ENCODE measurements at places on chromosomes 11 and 22.

GRCh38 chr22:41933411-41934177 is 7.0 kb upstream of the TNFRSF13C start:
- no peak for DNase-seq

DNA sequence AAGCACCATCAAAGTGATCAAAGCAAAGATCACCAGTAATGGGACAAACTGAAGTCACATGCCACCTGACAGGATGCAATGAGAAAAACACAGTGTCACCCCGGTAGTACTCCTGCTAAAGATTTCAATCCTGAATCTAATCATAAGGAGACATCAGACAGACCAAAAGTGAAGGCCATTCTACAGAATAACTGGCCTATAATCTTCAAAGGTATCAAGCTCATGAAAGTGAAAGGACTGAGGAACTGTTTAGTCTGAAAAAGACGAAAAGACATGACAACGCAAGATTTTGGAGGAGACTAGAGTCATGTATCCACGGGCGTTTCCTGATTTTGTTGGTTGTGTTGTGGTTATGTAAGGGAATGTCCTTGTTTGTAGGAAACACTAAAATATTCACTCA is 42.4 kb upstream of the TSKU start:
- DNase-seq, result no peak

DNA sequence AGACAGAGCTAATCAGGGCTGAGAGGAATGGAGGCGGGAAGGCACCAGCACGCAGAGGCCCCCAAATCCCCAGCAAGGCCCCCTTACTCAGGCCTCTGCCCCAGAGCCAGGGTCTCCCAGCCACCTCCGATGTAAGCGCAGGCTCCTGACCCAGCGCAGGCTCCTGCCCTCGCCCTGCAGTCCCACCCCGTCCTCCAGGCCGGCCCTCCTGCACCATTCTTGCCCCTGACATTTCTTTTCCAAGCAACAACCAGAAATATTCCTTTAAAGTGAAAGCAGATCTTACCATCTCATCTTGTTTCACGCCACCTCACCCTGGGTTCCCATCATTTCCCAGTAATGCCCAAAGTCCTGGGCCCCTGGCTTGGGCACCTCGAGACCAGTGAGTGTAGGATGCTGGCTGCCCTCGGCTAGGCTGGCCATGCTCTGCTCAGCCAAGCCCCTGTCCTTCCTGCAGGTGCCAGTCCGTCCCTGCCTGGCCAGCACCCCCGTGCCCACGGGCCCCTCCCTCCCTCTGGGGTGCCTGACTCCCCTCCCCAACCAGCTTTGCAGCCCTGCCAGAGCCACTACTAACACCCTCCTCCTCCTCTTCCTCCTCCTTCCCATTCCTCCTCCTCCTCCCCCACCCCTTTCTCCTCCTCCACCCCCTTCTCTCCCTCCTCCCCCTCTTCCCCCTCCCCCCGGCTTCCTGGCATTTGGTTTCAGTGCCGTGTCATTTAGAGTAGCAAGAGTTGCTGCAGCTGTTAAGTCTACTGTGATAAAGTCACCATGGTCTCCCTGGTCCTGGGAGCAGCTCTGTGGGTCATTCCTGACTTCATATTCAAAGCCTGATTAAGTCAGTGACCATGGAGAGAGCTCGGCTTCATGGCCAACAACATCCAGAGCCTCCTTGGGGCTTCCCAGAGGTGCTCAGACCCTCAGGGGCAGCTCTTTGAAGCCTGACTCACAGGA is 78.7 kb downstream of the PIWIL3 start:
- DNase-seq, result no peak

DNA sequence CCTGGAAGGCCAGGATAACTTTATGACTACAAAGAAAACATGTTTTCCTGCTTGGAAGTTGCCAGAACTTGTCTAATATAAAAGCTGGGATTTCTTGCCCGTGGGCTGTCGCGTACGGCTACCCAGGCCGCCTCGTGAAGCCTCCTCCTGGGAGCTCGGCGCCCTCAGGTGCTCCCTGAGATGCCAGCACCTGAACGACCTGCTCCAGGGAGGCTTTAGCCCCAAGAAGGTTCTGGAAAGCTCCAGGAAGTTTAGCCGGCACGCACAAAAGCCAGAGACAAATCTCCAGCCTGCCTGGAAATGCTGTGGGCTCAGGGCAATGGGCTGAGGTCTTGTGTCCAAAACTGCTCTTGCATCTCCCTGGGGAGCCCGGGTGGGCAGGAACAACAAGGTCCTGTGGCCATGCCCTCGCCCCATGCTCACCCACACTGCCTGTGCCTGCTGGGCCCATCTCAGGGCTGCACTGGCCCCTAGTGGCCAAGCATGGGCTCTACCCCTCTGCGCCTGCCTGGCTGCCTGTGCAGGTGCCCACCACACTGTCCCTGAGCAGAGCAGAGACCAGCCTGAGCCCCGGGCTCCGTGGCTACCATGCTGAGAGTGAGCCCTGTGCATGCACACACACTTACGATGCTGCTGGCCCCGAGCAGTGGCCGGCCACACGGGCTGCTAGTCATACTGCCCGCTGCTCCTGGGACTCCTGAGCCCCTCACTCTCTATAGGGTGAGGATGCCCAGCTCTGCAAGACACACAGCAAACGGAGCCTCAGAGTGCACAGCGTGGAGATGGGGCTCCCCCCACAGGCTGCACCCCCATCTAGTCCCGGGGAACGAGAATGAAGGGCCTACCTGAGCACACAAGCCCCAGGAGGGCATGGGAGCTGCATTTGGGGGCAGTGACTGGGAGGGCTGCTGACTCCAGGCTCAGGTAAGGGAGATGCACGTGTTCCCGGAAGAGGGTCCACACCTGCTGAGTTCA is 4.9 kb upstream of the CELSR1 start:
- DNase-seq, result peak; percentile 57

DNA sequence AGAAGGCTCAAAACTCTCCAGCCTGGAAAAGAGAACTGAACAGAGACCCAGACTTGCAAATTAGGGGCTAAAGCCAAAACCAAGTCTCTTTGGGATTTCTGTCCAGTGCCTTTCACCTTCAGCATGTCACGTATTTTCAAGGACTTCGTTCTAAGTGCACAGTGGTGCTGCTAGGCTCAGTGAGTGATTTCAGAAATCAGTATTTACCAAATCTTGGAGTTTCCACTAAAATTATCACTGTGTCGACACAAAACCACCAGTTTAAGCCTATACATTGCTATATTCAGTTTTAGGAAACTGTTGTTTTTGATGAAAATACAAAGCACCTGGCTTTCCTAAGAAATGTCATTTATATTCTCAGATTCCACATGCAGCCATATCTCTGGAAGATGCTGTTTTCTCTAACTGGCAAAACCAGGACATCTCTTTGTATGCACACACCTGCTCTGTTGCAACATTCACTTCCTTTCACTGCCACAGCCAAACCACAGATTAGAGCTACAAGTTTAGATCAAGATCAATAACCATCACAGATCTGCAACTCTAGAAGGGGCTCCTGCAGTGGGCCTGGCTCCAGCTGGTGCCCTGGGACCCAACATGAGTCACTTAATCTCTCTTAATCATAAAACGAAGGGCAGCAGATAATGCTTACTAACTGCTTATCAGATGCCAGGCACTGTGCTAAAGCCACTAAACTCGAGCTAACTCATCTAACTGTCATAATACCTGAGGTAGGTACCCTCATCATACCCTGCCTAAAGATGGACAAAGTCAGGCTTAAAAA is 22.3 kb downstream of the SMCO4 start:
- DNase-seq, result no peak

DNA sequence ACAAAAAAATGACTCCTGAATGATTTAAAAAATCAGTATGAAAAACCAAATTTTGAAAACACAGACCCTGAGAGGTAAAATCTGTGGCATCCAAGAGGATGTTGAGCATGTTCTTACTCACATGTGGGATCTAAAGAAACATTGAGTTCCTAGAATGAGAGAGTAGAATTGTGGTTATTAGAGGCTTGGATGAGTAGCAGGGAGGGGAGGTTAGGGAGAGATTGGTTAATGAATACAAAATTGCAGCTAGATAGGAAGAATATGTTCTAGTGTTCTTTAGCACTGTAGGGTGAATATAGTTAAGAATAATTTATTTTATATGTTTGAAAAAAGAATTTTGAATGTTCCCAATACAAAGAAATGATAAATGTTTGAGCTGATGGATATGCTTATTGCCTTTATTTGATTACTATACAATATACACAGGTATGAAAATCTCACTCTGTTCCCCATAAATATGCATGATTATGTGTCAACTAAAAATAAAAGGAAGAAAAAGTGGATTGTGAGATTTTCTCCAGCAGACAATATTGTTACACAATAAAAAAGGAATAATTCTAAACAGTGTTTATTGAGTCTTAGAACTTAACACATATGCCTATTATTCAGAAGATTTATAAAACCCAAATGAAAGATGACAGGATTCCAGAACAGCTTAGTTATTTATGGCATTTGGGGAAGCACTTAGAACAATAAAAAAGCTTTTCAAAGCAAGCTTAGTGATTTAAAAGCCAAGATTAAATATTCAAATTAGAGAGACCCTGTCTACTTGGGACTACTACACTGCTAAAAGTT is 28.7 kb downstream of the MS4A2 start:
- no peak for DNase-seq

DNA sequence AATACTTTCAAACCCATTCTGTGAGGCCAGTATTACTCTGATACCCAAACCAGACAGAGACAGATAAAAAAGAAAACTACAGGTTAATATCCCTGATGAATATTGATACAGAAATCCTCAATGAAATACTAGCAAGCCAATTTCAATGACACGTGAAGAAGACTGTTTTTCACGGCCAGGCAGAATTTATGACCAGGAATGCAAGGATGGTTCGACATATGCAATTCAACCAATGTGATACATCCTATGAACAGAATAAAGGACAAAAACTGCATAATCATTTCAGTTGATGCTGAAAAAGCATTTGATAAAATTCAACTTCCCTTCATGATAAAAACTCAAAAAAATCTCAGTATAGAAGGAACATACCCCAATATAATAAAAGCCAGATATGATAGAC is 44.5 kb downstream of the SLC22A24 start:
- no peak for DNase-seq

GRCh38 chr11:122803716-122804115 is 34.6 kb upstream of the CRTAM start:
- DNase-seq, result no peak

DNA sequence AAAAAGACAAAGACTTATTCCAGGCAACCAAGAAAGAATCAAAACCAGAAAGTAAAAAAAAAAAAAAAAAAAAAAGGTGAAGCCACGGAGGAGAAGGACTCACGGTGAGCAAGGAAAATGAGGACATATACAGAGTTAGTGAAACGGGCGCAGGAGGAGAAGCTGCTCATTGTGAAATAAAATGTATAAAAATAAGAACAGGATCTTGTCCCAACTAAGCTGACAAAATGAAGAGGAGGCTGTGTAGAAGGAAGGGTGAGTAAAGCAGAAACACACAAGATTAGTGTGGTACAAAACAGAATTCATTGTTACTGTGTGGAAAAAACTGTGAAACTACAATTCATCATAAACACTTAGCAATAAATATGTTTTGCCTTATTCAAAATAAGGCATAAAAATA is 7.6 kb downstream of the IL17REL start:
- DNase-seq, result no peak

DNA sequence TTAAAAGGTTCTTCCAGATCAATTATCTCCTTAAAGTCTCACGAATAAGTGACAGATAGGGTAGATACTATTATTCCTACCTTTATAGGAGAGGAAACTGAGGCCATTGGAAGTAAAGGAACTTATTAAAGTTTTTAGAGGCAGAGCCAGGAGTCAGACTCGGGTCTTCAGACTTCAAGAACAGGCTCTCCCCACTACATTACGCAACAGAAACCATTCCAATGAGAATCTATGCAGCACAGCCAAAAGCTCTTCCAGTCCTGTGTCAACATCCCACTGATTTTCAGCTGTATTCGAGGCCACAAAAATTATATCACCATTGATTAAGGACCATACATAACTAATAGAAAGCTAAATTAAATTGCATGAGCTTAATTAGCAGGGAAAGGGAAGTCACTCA is 77.4 kb downstream of the RELT start:
- DNase-seq, result no peak

DNA sequence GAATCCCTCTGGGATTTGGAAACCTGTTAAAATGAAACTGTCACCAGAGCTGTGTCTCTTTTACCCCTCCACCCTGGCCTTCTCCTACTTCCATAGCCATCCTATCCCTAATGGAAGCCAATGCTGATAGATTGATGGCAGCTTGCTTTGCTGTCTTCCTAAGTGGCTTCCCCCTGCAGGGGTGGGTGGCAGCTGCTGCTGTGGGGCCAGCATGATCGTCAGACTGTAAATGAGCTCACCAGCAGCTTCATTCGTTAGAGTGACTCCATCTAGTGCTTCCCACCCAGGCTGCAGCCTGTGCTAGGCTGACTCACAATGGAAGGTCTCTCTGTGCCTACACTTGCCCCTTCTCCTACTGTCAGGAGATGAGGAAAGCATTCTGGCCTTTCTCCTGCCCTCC is 311.0 kb downstream of the BUD13 start:
- DNase-seq, result no peak

GRCh38 chr22:40739721-40740120 is 60.4 kb downstream of the MCHR1 start:
- DNase-seq, result no peak

- DNase-seq, result no peak
Observed at GRCh38 chr11:86954269-86955110, 705 bp downstream of the FZD4 start.

- no peak for DNase-seq
Observed at GRCh38 chr11:84836371-84836770, 790.8 kb downstream of the DLG2 start.

DNA sequence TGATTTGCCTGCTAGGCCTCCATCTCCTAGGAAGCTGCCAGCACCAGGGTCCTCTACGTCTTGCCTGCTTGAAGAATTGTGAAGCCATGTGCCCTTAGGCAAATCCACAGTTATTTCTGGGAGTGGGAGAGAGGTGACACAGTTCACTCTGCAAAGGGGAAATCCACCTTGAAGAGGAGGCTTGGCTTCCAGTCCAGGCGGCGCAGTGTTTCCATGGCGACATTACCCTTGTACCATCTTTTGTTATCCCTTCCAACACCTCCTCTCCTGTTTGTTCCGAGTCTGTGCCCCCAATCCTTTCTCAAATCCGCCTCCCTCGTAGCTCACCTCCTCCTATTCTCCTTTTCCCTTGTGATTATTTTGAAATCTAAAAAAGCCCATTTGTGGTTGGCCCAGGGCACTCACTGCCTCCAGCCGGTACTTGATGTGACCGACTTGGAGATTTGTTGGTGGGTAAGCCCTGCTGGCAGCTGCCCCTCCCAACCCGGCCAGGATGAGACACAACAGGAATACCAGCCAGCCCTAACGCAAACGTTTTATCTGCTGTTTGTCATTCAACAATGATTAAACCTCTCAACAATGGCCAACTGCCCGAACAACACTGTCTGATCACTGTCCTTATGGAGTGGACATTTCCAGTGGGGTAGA is 18.4 kb downstream of the SYT13 start:
- DNase-seq, result no peak

GRCh38 chr22:42933485-42934091 is 76.5 kb upstream of the ARFGAP3 start:
- DNase-seq, result peak; percentile 12

Measured in stimulated activated CD8-positive, alpha-beta memory T cell treated with anti-CD3 and anti-CD28 coated beads, Interleukin-15, amount 100 ng/mL, for 48 hours (primary cell).